ENCODE measurements at places on chromosomes 1 and 21.

GRCh38 chr1:214587165-214587564 is 15.8 kb upstream of the CENPF start:
- no peak for DNase-seq

DNA sequence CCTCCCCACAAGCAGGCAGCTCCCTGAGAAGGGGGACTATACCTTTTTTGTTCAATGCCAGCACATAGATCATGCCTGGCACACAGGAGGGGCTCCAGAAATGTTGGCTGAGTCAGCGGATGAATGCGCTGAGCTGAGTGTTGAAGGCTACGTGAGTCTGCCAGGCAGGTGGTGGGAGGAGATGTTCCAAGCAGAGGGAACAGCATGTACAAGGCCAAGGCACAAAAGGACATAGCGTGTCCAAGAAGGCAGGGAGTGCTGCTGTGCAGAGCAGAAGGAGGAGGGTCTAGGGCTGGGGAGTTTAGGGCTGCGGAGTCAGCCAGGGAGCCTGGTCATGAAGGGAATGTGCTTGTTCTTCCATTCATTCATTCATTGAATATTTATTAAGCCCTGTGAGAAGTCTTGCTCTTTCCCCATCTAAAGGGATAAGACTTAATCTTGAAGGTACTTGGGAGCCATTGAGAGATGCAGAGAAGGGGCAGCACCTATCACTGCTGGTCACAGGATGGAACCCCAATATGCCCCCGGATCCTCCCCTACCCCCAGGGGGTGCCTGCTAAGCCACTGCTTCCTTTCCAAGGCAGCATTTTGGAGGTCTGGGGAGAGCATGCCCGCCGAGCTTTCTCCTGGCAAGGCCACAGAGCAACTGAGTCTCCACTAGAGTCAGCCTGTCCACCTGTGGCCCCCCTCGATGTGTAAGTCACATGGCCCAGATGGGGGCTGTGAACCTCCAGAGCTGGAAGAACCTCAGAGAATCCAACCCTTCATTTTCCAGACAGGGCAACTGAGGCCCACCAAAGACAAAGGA is 31.2 kb upstream of the LAPTM5 start:
- DNase-seq = no peak

GRCh38 chr1:11335417-11336056 is 62.5 kb downstream of the UBIAD1 start:
- no peak for DNase-seq

GRCh38 chr1:167629681-167630567 is at the start of gene RCSD1:
Gene RCSD1 (plus strand): TSS chr1:167630232. CDS start chr1:167630424, 192 bp downstream.
- no peak for DNase-seq

- no peak for DNase-seq
These were observed 5.4 kb downstream of the CELF3 start for GRCh38 chr1:151711044-151711800.

GRCh38 chr1:221718381-221719277 is 23.3 kb downstream of the DUSP10 start:
- no peak for DNase-seq

- DNase-seq = no peak
These were observed 37.2 kb upstream of the SIM2 start for GRCh38 chr21:36661511-36662309.

GRCh38 chr1:181396811-181397210 is 86.5 kb upstream of the CACNA1E start:
- DNase-seq = no peak

- DNase-seq = no peak
These were observed 17.2 kb upstream of the C2CD2 start for GRCh38 chr21:41970751-41971653.

DNA sequence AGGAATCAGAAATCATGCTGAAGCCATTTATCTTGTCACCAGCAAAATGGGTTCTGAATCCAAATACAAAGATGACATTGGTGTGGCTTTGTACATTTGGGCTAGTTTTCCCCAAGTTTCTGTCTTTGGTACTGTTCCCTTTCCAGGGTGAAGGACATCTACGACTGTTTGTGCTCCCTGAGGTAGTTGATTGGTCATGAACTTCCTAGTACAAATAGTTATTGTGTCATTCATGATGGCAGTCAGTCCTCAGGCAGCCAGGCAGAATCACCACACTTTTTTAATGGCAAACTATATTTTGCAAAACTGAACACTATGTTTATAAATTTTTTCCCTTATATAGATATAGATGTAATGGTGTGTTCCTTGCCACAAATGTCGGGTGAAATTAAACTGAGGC is 46.0 kb downstream of the CEP350 start:
- DNase-seq = no peak

GRCh38 chr1:109493227-109493626 is 667 bp upstream of the CYB561D1 start:
- DNase-seq = no peak

- no peak for DNase-seq
These were observed 17.1 kb upstream of the KCND3 start for GRCh38 chr1:112006416-112007025.

DNA sequence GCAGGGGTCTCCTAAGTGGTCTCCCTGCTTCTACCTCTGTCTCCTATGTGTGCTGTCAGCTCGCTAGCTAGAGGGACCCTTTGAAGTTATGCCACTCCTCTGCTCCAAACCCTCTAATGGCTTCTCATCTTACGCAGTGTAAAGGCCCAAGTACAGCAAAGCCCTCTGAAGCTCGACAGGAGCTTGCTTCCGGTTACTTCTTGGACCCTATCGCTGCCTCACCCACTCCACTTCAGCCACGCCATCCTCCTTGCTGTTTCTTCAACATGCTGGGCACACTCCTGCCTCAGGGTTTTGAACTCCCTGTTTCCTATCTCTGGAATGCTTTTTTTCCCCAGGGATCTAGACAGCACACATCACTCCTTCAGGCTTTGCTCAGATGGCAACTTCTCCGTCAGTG is 102.3 kb upstream of the F3 start:
- no peak for DNase-seq

DNA sequence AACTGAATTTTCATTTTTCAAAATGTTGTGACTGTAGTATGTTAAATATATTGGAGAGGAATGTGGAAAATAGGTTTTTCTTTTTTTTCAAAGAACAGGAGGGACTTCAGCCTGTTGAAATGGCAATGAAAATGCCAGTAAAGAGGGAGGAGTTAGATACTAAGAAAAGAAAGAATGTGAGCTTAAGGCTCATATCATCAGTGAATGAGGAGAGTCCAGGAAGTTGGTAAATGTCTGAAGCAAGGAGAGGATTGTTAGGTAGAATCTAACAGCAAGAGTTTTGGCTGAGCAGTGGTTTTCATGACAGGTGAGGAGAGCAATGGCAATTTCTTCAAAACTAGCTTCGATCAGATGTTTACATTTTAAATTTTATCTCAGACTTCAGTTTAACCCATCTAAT is 43.0 kb downstream of the PLA2G4A start:
- no peak for DNase-seq

DNA sequence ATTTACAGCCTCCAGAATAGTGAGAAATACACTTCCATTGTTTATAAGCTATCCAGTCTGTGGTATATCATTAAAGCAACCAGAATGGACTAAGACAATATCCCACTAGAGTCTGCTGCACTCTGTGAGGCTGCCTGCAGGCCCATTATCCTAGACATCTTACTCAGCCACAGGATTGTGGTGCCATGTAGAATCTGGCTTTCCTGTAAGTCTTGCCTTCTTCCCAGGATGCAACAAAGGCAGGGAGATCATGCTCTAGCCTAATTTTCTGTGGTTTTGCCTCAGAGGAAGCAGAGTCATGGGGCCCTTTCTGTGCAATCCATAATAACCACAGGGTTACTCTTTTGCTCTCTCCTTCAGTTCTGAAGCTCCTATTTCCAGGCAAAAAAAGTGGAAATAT is 299.1 kb upstream of the DEPDC1 start:
- no peak for DNase-seq

DNA sequence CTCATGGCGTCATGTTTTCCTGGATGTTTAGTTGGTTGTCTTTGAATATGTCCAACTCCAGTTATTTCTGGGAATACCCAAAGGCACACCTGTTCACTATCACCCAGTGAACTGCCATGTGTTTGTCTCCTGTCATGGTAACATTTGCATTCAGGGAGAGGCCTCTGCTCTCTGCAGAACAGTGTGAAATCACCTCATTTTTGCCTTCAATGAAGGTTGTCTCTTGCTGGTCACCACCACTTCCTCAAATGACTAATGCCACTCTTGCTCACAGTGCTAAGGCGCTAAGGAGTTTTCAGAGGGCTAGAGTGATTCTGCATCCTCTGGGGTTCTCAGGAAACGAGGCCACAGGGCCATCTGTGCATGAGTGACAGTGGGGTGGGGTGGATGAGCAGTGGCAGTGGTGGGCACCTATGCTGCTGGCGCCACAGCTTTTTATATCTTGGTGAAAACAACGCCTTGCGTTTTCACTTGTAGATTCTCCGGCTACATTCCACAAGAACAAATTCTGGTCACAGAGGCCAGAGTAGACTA is 60.0 kb upstream of the ATP5PO start:
- no peak for DNase-seq

GRCh38 chr1:154344977-154345837 is 19.9 kb downstream of the ATP8B2 start:
- DNase-seq = no peak

- no peak for DNase-seq
These were observed 113.0 kb upstream of the UBE2U start for GRCh38 chr1:64090436-64090835.

- DNase-seq = no peak
These were observed 165.6 kb downstream of the USP25 start for GRCh38 chr21:15895142-15896106.
